NAMALWA (cell line): ENCODE measurements at places on chromosomes 5 and 9.

GRCh38 chr5:146107901-146108300, 2.5 kb upstream of the PLAC8L1 start:
- no peak for DNase-seq

GRCh38 chr5:149680810-149681221, 49.3 kb upstream of the PPARGC1B start:
- DNase-seq = peak; percentile 69

- DNase-seq = no peak
Observed at GRCh38 chr9:75909776-75910175, 19.3 kb downstream of the PCSK5 start.

DNA sequence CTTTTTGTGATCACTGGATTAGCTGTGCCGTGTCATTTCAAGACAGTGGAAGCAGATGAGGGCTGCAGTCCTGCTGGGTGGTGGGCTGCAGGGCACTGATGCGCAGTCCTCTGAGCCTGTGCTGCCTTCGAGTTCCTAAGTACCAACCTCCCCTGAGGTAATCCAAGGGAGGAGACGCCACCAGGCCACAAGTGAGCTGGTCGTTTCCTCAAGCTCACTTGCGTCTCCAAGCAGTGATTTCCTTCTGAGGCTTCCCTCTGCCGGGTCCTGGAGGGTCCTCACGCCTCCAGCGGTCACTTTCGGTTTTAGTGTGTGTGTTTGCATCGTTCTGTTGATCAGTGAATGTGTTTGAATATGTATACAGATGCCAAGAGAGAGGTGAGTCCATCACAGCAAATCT, 115.7 kb downstream of the TRIO start:
- DNase-seq = no peak

GRCh38 chr9:88809355-88810161, 181.7 kb upstream of the S1PR3 start:
- no peak for DNase-seq

DNA sequence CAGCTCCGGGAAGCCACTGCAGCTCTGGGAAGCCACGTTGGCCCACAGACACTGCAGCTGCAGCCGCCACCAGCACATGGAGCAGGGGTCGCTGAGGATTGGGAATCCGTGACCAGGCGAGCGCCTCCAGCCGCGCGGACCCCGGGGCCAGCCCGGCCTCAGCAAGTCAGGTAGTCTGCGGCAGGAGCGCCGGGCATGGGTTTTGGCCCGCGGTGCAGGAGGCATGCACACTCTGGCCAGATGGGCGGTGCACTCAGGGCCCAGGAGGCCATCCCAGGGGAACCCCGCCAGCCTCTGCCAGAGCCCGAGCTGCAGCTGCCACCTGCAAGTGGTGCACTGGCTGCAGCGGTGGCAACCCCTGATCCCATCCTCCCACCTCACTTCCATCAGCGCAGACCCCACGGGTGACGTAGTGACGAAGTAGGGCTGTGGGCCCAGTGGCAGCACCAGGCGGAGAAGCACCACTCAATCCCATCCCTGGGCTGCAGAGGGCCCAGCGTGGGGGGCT, 368.3 kb upstream of the SPATA31A5 start:
- no peak for DNase-seq

- no peak for DNase-seq
Observed at GRCh38 chr5:90191352-90192045, 218.1 kb downstream of the CETN3 start.

- peak; percentile 57 for DNase-seq
Observed at GRCh38 chr9:115591584-115591984, 473.6 kb upstream of the TNC start.

GRCh38 chr9:126295082-126295477, 31.5 kb upstream of the MVB12B start:
- DNase-seq = no peak

DNA sequence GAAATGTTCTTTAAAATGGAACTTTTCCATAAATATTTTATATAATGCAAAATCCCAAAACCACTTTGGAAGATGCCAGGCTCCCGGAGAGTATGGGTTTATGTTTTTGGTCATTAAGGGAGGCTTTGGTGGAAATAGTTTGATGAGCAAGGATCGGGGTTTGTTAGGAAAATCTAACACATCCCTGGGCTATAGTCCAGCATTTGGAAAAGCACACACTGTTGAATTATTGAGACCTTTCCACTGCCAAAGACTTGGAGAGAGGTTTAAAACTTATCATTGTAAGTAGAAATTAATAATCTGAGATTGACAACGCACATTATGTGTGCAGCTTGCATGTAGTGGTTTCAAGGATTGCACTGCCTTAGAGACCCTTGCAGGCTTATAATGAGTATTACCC, 156.3 kb downstream of the PARP8 start:
- DNase-seq = no peak
